ENCODE measurements at places on chromosomes 3 and 15.

GRCh38 chr3:127445581-127446343 is 144.8 kb downstream of the TPRA1 start:
- DNase-seq = no peak

- no peak for DNase-seq
These were observed 57.6 kb downstream of the BHLHE40 start for GRCh38 chr3:5036858-5037257.

- DNase-seq = no peak
These were observed 27.8 kb downstream of the CA12 start for GRCh38 chr15:63353887-63354286.

- no peak for DNase-seq
These were observed 74.3 kb upstream of the SLC7A14 start for GRCh38 chr3:170660139-170660538.

GRCh38 chr3:87320756-87321626 is 44.6 kb upstream of the POU1F1 start:
- no peak for DNase-seq
